ENCODE measurements at places on chromosomes 1 and 21.

DNA sequence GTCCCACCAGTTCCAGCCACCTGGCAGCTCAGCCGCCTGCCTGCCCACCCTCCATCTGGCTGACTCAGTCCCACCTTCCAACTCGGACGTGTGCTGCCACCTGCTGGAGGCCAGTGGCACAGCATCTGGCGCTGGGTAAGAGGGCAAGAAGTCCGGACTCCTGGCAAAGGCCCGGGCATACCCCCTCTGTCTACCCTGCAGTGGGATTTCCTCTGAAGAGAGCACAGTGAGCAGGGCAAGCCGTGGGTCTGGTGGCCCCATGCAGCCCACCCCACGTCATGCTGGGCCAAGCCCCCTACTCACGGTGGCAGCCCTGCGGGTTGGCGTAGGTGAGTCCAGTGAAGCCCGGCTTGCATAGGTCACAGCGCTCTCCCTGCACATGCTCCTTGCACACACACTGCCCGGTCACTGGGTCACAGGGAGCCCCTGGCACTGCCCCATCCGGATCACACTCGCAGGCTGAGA lies 24.5 kb downstream of the LAMB3 start:
- peak; percentile 68 for DNase-seq

DNA sequence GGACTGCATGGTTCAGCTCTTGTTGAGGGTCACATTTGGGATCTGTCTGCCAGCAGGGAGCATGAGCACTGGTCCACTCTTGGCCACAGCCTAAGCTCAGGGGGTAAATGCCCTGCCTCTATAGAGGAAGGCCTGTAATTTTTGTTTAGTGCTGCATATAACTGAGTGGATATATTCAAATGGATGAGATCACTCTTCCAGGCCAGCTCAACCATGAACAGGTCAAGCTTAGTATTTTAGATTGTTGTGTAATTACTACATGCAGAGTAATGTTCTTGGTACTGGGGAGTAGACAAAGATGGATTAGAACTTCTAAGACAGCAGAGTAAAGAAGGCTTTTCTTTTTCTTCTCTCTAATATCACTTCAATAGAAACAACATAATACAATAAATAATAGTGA lies 376.9 kb downstream of the GPATCH2 start:
- no peak for DNase-seq

DNA sequence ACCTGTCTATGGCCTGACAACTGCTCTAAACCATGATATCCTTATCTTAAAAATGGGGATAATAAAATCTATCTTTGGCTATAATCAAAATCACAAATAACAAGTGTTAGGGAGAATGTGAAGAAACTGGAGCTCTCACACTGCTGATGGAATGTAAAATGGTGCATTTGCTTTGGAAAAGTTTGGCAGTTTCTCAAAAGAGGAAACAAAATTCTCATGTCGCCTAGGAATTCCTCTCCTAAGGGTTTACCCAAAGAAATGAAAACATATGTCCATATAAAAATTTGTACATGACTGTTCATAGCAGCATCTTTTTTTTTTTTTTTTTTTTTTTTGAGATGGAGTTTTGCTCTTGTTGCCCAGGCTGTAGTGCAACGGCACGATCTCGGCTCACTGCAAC lies 64.3 kb downstream of the ZNF281 start:
- DNase-seq: no peak

GRCh38 chr1:114803001-114803400 lies 22.5 kb upstream of the SIKE1 start:
- DNase-seq: no peak

DNA sequence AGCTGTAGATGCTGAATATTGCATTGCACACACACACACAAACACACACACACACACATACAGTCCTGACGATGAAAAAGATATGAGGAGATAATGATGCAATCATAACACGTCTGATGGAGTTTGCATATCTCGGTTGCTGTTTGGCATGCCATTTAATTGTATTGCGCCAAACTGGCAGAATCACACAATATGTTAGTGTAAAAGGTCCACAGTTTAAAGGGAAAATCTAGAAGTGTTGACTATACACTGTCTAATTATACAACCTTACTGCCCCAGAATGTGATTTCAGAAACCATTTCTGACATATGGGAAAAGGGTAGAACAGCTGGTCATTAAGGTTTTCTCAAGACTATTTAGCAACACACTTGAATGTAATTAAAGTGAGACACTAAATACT lies 123.7 kb upstream of the PROX1 start:
- no peak for DNase-seq

DNA sequence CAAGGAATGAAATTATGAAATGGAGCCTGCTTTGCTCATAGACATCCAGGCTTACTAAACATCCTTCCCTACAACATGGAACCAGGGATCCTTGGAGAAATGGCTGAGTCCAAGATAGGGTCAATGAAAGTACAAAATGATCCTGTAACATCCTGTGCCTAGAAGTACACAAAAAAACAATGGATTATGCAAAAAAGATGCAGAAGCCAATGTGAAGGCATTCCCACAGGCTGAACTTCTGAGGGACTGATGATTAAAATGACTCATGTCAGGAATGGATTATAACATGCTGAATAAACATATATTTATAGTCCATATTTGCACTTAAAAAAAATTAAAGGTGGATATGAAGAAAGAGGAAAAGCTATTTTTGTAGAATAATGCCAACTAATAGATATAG lies 10.4 kb upstream of the HOOK1 start:
- DNase-seq: no peak

All from substantia nigra (tissue), 51 donors.